A549 treated with dexamethasone at 1 μM for 4 hours (cell line): ENCODE measurements at places on chromosomes 4 and X. TPM values are rescaled to one million over a fixed set of nuclear protein-coding genes. Genes with fewer than 3 reads are reported as not detected.

The RNF175 gene
- total RNA-seq, result not detected in 5 replicates

The TEX13D gene
- total RNA-seq, result not detected in 5 replicates

The EDA gene
- total RNA-seq, result 0.40 to 0.87 TPM (median 0.54 TPM) in 5 replicates

The LRCH2 gene
- 0.02 to 0.05 TPM (median 0.02 TPM) in 4 of 5 replicates, not detected in the other for total RNA-seq

The SMIM10 gene
- total RNA-seq, result 0.06 to 0.08 TPM (median 0.06 TPM) in 4 of 5 replicates, not detected in the other

The SPANXA2 gene
- 0.14 to 0.25 TPM (median 0.17 TPM) in 3 of 5 replicates, not detected in the others for total RNA-seq

The LNX1 gene
- total RNA-seq, result 0.04 to 0.08 TPM in 2 of 5 replicates, not detected in the others

The DACH2 gene
- not detected in 5 replicates for total RNA-seq
